Thoracic aorta (tissue), 2 donors: ENCODE measurements at places on chromosomes 12 and 14.

DNA sequence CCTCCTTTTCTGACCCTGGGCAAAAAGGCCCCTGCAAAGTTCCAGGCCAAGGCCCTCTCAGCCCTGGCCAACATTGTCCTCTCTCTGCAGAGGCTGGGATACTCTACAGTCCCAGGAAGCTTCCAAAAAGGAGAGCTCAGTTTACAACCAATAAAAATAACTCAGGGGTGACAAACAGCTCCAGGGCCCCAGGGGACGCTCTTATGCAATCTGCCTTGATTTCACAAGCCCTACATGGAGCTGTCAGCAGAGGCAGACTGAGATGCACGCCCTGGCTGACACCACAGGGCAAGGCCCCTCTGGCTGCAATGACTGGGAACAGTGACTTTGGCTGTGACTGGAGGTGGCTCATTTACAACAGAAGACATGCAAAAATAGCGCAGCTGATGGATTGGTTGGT is 129.0 kb upstream of the MED13L start:
- DNase-seq, result peak; percentile 86

- no peak for DNase-seq
Measured at GRCh38 chr14:75141967-75142366, 15.1 kb upstream of the NEK9 start.

- DNase-seq, result peak; percentile 12
Measured at GRCh38 chr12:96399120-96399918, 920 bp downstream of the CDK17 start.

DNA sequence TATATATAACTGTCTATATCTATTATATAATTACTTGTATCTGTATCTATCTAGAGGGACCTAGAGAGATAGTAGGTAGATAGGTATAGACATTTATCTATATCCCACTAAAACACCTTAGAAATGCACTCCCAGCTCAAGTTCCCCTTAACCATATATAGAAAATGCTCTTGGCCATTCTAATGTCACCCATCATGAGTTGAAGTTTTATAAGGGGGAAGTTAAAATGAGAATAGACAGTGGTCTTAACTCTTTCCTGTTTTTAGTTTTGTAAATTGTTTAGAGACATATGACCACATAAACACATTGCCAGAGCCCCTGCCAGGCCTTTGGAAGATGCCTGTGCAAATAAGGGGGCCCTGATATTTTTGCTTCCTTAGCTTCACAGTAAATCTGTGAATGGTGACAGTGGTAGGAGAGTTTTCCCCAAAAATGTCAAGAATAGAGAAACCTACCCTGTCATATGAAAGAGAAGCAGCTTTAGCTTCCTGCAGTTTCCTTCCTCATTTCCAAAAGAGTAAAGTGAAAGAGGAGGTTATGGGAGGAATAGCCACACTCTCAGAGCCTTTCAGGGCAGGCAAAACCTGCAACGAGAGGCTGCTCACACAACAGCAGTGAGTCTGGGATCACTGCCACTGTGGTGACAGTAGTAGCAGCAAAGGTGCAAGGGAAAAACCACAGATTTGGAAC is 45.5 kb downstream of the MGST1 start:
- no peak for DNase-seq

GRCh38 chr12:132617822-132618682 is 524 bp upstream of the P2RX2 start:
- no peak for DNase-seq

DNA sequence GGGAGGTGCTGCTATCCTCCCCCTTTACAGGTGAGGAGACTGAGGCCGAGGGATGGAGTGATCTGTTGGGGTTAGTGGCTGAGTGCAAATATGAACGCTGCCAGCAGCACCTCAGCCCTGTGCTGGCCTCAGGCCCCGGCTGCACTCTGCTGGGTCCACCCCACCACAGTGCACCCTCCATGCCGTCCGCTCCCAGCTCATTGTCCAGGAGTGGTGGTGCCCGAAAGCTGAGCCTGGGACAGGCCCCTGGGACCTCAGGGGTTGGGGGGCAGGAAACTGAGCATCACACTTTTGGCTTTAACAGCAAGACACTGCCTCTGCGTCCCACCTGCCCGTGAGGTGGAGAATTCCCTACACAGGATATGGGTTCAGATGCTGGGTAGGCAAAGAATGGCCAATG is 31.5 kb upstream of the FBRSL1 start:
- no peak for DNase-seq

DNA sequence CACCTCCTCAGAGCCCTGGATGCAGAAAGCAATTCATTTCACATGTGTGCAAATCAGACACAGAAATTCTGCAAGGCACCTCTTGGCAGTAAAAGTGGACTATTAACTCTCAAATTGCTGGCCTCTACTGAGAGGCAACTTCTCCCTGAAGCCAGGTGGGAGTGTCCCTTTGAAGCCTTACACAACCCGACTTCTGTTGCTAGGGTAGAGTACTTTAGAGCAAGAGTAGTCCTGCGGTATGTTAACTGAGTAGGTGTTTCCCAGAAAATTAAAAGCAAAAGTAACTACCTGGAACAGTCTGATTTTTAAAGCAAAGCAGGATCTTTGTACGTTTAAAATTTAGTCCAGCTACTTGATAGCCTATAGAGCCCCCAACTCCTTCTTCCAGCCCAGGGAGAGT is 483.4 kb downstream of the DIO2 start:
- no peak for DNase-seq

DNA sequence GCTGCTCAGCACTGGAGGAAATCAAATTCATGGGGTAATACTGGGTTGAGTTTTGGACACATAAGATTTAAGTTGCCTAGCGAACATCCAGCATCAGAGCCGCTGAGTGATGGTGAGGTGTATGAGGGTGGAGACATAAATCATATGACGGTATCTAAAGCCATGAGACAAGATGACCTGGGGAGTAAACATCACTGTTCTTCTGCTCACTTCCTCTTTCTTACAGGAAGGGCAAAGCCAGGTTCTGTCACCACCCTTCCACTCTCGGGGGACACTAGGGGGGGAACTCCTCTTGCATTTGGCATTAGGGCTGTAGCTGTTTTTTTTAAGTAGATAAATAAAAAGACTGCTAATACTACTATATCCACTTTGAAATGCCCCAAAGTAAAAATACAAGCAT is 24.0 kb downstream of the PRDM4 start:
- no peak for DNase-seq

DNA sequence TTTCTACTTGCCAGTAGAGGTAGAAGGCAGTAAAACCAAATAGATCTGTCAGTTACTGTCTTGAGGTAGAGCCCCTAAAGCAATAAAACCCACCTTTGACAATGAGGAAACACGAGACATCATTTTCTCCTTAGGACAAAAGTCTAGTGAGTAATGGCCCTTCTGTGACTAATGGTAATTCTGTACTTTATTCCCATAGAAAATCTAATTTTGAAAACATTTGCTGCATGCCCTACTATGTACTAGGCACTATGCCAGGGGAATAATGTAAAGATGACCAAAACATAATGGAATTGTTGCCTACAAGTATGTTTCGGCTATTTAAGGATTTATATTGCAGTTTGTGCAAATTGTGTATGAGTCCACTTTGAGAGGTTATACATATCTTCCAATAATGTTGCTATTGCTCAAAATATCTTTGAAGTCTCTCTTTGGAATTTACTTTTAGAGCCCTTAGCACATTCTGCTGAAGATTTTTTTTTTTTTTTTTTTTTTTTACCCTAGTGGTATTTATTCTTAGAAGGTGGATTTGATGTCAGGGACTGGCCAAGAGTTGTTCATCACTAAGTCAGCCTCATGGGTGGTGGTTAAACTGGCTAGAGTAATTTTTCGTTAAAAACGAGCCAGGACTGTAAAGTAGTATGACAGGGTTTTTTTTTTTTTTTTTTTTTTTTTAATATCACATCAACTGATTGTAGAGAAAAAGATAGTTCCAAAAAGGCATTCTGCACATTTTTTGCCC is 109.7 kb downstream of the CRADD start:
- DNase-seq, result no peak

- no peak for DNase-seq
Measured at GRCh38 chr12:12123036-12123604, 52.4 kb downstream of the BCL2L14 start.

GRCh38 chr12:18461758-18462157 is 200.4 kb downstream of the PIK3C2G start:
- DNase-seq, result no peak

- no peak for DNase-seq
Measured at GRCh38 chr12:32051511-32052211, 55.0 kb upstream of the BICD1 start.

GRCh38 chr14:97726676-97727075 is 929.5 kb downstream of the VRK1 start:
- no peak for DNase-seq

DNA sequence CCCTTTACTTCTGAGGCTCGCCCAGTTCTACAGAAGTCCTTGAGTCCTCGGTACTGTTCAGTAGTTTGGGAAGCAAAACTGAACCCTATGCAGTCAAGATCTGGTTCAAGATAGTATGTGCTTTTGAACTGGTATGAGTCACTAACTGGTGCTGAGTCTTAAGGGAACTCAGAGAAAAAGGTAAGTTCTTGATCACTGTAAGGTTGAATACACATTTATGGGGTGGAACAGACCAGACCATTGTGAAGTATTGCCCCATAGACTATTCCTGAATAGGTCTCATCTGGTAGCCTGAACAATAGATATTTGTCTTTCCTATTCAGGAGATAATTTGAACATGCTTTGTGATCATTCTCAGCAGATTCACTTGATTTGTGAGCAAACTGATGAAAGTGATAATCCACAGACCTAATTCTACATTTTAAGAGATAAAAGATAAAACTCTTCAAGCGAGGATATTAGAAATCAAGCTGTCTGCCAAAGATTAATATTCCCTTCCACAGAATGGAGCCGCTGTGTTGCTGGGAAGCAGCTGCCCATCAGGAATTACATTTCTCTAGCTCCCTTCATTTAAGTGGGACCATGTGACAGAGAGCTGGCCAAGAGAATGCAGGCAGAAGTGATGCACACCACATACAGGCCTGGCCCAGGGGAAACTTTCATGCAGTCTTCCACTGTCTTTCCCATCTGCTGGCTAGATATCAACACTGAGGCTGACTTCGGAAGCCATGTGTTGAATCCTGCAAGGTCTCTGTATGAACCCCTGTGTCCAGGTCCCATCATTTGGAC is 369.8 kb upstream of the GARIN6 start:
- no peak for DNase-seq

DNA sequence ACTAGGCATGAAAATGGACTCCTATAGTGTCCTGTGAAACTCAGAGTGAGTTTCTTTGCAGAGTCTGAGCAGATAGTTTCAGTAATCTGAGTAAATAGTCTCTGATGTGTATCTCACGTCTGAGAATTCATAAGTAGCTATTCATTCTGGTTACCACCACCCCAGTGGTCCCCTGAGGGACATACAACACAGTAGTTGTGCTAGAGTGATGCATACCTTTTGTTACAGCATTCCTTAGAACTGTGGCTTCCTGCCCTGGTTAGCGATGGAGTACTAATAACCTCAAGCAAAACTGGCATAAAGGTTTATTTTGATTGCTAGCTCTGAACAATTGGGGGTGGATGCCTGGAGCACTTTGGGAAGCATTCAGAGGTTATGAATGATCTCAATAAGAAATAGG is 114.7 kb downstream of the DAAM1 start:
- DNase-seq, result no peak

- no peak for DNase-seq
Measured at GRCh38 chr12:109476807-109477184, 304 bp downstream of the KCTD10 start.

DNA sequence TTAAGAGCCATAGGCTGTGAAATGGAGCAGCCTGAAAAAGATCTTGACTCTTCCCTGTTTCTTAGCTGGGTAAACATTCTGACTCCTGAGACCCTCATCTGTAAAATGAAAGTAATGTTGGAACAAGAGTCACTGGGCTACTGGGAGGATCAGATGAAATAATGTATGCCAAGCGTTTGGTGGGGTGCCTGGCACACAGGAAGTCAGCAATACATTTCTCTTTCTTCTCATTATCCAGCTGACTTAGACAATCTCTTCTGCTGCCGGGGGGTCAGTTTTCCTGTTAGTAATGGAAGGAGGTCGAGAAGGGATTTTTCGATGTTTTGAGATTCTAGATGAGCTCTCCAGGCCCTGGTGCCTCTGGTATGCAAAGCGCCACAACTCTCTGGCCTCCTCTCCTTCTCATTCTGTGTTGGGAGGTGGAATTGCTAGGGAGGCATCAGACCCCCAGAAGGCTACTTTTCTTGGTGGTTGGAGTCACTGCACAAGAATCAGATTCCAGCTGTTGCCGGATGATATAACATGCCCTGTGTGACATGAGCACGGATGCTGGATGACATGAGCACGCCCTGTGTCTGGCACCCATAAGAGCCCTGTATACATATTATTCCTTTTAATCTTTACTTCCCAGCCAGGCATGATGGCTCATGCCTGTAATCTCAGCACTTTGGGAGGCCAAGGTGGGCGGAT is 4.3 kb downstream of the OASL start:
- DNase-seq, result no peak

DNA sequence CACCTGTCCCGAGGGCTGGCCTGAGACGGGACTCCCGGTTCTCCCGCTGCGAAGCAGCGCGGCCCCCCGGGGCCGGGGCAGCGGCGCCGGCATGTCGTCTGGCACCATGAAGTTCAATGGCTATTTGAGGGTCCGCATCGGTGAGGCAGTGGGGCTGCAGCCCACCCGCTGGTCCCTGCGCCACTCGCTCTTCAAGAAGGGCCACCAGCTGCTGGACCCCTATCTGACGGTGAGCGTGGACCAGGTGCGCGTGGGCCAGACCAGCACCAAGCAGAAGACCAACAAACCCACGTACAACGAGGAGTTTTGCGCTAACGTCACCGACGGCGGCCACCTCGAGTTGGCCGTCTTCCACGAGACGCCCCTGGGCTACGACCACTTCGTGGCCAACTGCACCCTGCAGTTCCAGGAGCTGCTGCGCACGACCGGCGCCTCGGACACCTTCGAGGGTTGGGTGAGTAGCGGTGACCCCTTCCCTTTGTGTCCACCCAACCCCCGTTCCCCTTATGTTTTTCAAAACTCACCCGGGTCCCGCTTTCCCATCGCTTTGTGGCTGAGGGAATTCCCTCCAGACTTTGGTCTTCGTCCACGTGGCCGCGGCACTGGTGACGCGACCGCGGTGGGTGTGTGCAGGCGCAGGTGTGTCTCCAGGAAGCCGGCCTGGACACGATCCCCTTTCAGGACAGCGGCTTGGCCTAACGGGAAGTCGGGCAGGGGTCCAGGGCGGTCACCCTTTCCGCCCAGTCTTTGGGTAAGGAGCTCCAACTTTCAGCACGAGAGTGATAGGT is 826 bp downstream of the PRKCH start:
- DNase-seq, result no peak

DNA sequence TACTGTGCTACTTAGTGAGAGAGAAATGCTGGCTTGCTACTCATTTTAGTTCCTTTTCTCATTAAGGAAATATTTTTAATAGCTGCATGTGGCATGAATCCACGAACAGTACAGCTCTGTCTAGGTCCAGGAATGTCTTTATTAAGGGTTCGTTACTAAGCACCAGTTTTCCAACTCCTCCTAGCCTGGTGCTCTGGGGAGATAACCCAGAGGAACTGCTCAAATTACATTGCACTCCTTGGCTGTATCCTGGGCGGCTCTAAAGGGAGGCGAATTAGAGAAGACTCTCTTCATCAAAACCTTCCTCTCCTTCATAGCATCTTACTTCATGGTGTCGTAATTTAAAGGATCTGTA is 101.3 kb downstream of the PPM1A start:
- DNase-seq, result no peak
